ENCODE measurements at places on chromosomes 11 and 22.

DNA sequence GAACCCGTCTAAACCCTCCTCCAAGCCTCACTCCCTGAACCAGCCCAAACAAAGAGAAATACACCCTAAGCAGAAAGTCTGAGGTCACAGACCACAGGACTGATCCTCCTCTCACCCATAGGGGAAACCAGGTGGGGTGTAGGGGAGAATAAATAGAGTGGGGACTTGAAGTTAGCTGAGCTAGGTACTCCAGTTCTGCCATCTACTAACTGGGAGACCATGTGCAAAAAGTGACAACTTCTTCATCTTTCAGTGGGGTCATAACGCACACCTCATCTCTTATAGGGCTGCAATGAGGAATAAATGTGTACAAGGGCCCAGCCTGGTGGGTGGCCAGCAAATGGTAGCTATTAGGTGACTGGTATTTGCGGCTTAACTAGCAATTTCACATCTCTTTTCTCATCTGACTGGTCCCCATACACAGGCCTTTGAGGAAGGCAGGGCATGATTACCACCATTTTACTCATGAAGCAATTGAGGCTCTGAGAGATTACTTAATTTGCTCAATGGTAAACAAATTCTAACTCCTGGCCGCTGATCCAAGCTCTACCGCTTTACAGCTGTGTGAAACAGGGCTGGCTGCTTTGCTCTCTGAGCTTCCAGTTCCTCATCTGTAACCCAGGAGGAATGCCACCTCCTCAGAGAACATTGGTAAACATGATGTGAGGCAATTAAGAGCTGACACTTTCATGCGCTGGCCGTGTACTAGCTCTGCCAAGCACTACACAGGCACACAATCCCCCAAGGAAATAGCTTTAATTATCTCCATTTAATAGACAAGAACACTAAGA is 16.6 kb downstream of the TBC1D10A start:
- DNase-seq, result peak; percentile 65

DNA sequence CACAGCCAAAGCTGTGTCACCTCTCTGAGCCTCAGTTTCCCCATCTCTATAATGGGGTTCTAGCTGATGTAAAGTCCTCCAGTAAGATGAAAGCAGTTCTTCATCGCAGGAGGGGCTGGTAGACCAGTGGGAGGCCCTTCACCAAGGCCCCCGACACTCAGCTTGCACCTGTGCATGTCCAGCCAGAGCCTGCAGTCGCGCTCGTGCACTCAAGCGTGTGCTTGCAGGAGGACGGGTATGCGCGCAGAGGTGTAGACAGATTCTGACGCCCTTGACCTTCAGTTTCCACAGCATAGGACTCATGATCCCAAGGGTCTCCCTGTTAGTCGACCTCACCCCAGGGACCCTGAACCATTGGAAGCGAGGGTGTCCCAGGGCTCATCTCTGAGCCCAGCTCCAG is 633.7 kb downstream of the TBC1D22A start:
- no peak for DNase-seq

DNA sequence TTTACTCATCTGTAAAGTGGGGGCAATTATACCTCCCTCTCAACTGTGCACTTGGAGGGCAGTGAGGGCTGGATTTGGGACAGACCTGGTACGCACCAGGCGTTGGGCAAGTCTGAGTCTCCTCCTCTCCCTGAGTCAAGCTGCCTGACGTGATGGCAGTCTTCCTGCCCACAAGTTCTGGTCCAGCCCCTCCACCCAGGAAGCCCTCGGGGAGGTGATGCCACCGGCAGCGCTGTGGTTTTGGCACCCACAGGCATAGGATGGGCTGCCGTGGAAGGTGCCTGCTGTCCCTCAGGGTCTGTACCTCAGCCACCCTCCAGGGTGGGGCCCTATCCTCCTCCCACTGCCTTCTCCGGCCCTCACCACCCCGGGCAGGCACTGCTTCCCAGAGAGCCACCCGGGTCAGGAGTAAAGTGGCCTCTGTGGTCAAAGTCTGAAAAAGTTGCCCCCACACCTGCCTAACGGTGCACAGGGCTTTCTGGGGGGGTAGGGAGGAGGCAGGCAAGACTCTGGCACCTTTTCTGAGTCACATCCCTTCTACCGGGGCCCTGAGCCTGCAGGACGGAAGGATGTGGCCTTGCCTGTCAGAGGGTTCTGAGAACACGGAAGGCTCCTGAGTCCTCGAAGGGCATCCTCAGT is 6.5 kb upstream of the APOBEC3H start:
- DNase-seq, result no peak

GRCh38 chr11:134207538-134208239 is 16.1 kb downstream of the NCAPD3 start:
- DNase-seq, result peak; percentile 10

GRCh38 chr11:40139536-40139935 is 1319.9 kb downstream of the LRRC4C start:
- DNase-seq, result no peak

- no peak for DNase-seq
These were observed 861.2 kb downstream of the OPCML start for GRCh38 chr11:132670921-132671675.

- DNase-seq, result no peak
These were observed 741 bp upstream of the CNTF start for GRCh38 chr11:58621586-58622262.

GRCh38 chr11:12069066-12069676 is 41.2 kb upstream of the MICAL2 start:
- no peak for DNase-seq

GRCh38 chr22:41243361-41243760 is 2.6 kb upstream of the CHADL start:
- no peak for DNase-seq

DNA sequence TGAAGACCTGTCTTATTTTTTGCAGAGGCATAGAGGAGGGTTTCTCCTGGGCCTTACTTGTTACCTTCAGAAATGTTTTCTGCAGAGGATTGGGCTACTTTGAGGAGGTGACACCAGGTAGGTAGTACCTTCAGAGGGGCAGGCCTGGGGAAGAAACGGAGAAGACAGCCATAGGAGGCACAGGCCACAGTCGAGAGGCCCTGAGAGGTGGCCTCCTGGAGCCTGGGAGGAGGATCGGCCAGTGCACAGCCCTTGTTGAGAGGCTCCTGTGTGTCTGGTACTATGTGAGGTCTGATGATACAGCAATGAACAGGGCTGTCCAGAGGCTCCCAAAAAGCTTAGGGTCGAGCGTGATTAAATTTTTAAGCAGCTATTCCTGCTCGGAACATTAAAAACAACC is 11.5 kb downstream of the GTPBP1 start:
- DNase-seq, result no peak

DNA sequence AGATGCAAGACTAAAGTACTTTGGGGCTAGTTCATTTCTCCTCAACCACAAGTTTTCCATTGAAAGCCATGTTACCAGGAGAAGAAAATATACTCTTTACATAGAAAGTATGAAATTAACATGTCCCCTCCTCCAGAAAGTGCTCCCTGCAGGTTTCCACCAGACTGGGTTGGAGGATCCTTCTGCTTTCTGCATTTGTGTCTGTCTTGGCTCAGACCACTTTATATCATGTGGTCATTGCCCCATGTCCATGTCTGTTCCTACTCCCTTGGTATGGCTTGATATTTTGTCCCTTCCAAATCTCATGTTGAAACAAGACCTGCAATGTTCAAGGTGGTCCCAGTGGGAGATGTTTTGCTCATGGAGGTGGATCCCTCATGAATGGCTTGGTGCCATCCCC is 28.4 kb upstream of the ACER3 start:
- no peak for DNase-seq

Data from NCI-H1436 (cell line).